ENCODE measurements at places on chromosomes 5 and 9. TPM values are rescaled to one million over a fixed set of nuclear protein-coding genes. Genes with fewer than 3 reads are reported as not detected.

- H3K27ac ChIP-seq = no peak overlapping the region
- H3K27me3 ChIP-seq = peaks cover 3% of the 10 kb centered on the region
- H3K36me3 ChIP-seq = no peaks in the 10 kb centered on the region
Measured at GRCh38 chr5:124132843-124133242, 613.6 kb downstream of the ZNF608 start.

Gene CREB3
- 29.2 TPM for total RNA-seq

Gene NUP188
- total RNA-seq = 44.0 TPM

- no peaks in the 10 kb centered on the region for H3K4me1 ChIP-seq
- H3K27ac ChIP-seq = no peak overlapping the region
- no peaks in the 10 kb centered on the region for H3K36me3 ChIP-seq
- no peaks in the 10 kb centered on the region for H3K27me3 ChIP-seq
- H3K4me3 ChIP-seq = no peak overlapping the region
- DNase-seq = no peak
Measured at GRCh38 chr9:26770821-26771220, 121.8 kb downstream of the CAAP1 start.

Gene FRMD3
- 0.59 TPM for total RNA-seq

GRCh38 chr5:130141659-130142320 lies 237.5 kb downstream of the CHSY3 start:
- H3K27me3 ChIP-seq = peaks cover 5% of the 10 kb centered on the region
- H3K4me3 ChIP-seq = no peak overlapping the region
- H3K4me1 ChIP-seq = peaks cover 5% of the 10 kb centered on the region
- H3K36me3 ChIP-seq = peaks cover 4% of the 10 kb centered on the region

Gene HEXB
- total RNA-seq = 79.4 TPM

GRCh38 chr5:69019668-69020375 lies 74.0 kb upstream of the SLC30A5 start:
- peaks cover 3% of the 10 kb centered on the region for H3K27me3 ChIP-seq
- no peaks in the 10 kb centered on the region for H3K4me1 ChIP-seq
- no peaks in the 10 kb centered on the region for H3K36me3 ChIP-seq
- DNase-seq = no peak

Gene FIBCD1
- total RNA-seq = 0.33 TPM

Data from endothelial cell (in vitro differentiated cells).